Hippocampal formation (tissue), 2 donors: ENCODE measurements at places on chromosomes 3 and 15.

DNA sequence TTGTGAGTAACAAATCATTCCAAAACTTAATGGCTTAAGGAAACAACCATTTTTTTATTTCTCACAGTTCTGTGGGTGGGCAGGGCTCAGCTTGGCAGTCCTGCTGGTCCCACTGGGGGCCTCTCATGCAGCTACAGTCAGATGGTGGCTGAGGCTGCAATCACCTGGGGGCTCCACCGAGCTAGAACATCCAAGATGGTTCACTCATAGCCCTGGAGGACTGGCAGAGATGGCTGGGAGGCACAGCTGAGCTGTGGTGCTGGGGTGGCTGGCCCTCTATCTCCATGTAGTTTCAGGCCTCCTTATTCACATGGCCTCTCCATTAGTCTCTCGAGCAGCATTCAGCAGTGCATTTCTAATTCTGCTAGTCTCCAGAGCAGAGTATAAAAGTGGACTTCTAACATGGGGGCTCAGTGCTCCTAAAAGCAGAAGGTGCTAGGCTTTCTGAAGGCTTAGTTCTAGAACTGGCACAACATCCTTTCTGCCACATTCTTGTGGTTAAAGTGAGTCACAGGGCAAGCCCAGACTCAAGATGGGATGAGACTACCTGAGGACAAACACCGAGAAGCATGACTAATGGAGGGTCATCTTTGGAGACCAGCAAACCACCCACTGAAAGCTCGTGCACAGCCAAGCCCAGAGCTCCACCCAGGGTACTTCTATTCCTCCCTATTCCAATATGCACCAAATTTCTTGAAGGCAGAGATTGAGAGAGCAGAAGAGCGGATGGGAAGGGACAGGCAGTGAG, 6.3 kb downstream of the CAV3 start:
- DNase-seq, result no peak

- no peak for DNase-seq
Measured at GRCh38 chr3:31242026-31242960, 290.4 kb upstream of the STT3B start.

DNA sequence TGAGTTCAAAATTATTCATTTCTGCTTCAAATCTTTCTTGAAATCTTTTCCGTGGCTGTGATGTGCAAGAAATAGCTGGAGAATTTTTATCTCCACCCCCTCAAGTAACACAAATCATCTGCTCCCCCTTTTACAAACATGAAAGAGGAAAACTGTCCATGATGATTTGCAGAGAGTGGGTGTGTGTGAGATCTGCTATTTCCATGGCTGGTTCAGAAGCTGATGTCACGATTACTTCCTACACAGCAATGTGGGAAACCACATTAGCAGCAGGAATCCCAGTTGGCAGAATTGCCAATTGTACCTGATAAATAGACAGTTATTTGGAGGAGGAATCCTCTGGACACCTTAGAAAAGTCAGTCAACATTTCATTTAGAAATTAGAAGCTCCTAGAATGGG, 75.2 kb upstream of the GRM7 start:
- no peak for DNase-seq

- peak; percentile 54 for DNase-seq
Measured at GRCh38 chr15:51758645-51759044, 7.2 kb downstream of the TMOD2 start.

GRCh38 chr3:54079730-54080325, 42.5 kb upstream of the CACNA2D3 start:
- DNase-seq, result no peak

- DNase-seq, result no peak
Measured at GRCh38 chr3:20984594-20985205, 766.3 kb downstream of the ZNF385D start.

DNA sequence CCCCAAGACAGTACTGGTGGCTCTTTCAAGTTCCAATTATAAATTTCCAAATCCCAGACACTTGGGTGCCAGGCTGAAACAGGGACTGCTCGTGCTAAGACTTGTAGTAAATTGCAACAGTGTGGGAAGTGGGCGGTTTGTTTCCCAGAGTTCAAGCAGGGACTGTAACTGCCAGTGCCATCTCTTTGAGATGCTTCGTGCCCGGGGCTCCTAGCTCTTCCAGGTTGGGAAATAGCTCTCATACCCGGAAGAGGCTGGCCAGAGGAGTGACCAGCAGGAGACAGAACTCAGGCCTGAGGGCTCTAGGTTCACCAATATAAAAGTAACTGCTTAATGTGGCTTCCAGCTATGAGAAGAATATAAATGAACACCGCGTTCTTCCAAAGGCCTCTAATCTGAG, 54.0 kb upstream of the NEO1 start:
- DNase-seq, result no peak

DNA sequence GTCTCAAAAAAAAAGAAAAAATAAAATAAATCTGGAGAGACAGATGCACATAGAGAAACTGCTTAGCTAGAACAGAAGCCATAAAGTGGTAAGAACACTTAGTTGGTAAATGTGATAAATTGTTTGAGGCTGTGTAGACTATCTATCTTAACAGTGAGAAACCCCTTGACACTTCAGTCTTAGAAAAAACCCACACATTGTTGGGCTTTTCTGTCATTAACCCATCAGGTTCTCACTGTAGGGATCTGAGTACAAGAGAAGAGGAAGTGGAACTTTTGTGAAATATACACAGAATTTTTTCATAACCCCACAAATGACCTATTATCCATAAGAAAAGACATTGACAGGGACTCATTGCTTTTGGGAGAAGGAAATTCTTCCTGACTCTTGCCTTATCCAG, 24.4 kb downstream of the TP63 start:
- DNase-seq, result no peak

DNA sequence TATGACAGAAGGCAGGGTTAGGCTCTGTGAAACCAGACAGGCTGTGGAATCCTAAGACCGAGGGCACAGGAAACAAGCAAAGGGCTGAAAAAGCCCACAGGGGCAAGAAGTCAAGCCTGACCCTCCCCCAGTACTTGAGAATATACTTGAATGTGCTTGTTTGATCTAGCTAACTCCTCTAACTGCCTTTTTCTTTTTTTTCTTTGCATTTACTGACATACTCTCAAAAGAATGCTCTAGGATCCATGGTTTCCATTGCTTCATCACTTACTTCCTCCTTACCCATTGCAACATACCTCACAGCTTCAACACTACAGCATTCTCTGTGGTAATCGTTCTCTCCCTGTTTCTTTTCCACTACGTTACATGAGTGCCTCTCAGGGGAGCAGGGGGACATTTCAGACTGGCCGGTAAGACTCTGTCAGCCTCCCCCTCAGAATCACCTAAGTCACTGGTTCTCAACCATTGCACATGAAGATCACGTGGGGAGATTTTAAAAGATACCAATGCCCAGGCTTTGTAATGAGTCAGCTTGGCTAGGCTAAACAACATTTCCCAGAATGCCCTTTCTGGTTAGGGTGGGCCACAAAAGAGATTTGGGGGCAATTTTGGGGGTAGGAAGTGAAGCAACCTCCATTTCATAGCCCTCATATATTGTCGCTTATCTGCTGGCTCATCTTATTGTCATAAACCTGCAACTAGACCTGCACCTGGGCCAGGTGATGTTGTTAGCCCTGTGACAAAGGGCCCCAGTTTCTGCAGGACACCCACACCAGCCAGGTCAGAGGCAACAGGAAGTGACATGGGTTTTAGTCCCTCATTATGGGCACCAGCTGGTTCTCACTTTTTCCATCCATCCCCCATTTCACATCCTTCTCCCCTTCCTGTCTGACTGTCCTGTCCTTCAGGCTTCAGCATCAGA, 24.6 kb upstream of the RSL24D1 start:
- DNase-seq, result peak; percentile 3
